ENCODE measurements at places on chromosomes 12 and 14.

GRCh38 chr12:66999141-66999540, 270.0 kb upstream of the CAND1 start:
- DNase-seq: no peak

DNA sequence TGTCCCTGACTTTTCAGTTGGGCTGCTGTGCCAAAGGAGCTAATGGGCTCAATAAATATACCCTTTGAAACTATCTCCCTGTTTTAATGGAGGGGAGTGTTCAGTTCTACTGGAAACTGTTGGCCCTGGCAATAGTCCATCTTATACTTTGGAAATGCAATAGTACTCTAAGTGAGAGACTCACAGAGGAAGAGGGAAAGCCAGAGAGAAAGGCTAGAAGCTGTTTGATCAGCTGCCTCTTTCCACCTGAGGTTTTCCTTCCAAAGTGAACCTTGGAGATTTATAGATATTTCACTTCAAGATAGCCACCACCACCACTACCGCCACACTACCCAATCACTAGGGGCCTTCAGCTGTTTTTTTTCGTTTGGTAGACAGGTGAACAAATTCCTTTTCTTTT, 93.6 kb upstream of the CCDC91 start:
- DNase-seq: no peak

DNA sequence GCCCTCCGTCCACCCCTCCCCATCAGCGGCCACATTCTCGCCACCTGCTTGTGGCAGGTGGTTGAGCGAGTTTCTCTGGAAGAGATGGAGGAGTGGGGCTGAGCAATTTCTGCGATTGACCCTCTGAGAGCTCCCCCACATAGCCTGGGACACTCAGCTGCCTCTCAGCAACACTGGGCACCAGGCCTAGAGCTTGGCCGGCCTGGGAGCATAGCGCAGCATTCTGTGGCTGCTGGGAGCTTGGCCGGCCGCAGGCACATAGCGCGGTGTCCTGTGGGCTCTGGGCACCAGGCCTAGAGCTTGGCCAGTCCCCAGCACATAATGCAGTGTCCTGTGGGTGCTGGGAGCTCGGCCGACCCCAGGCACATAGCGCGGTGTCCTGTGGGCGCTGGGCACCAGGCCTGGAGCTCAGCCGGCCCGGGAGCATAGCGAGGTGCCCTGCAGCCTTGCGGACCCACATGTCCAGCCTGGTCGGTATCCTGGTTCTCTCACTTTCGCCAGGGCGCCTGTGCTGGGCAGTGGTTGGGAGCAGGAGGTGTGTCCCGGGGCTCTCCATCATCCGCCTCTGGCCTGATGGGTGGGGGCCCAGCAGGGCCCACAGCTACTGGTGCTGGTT, 43.8 kb downstream of the LRCOL1 start:
- no peak for DNase-seq

DNA sequence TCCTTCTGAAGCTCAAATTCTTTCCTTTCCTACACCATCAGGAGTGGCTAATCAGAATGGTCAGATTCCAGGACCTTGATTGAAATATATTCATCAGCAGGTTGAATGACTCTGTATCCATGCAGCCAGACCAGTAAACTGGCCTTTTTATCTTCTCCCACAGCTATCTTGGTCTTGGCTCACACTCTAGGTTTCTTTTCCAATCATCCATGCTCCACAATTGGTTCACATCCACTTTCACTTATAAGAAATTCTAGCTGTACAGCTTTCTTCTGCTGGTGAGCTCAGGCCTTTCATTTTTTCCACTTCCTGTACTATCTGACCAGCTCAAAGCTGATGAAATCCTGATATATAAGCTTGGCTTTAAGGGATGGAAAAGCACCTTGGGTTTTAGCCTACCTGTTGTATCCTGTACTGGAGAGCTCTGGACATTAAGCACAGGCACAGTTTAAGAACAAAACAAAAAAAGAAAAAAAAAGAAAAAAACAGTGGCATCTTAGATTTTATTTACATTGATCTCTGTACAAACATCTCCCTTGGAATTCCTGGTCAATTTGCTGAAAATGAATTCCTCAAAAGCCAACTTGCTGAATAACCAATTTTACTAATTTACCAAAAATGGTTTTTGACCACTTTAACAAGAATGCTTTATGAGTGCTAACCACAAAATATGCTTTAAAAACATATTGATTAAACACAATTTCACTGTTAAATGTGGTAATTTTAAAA, 91.6 kb upstream of the PAWR start:
- DNase-seq: no peak

DNA sequence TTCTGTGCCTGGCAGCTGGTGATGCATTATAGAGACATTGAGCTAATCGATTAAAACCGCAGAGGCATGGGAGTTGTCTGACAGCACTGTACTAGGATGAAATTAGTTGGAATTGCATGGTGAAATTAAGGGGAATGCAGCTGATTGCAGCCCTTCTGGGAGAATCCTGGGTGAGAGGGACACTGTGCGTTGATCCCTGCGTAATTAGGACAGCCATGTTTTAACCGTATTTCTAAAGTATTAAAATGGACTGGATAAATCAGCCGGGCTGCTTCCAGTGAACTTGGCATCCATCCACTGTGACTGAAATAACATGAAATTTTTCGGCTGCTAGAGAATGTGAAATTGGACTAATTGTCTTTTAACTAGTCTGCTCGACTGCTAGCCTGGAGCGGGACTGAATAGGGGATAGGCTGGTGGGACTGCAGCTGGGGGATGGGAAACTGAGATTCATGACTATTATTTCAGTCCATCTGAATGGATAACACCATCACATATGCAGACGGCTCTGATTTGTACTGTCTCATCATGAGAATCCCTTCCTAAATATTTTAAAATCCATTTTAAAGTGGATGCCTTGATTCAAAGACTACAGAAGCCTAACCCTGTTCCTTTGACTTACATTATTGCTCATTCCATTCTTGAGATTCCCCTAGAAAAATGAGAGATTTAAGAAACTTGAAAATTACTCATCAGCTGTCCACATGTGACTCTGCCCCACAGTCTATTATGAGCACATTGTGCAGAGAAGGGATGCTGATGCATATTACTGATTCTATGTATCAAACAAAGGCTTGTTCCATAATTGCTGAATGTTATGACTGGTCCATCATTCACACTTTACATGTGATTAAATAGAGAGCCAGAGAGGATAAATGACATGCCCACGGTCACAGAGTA, 343.9 kb downstream of the NPAS3 start:
- no peak for DNase-seq

DNA sequence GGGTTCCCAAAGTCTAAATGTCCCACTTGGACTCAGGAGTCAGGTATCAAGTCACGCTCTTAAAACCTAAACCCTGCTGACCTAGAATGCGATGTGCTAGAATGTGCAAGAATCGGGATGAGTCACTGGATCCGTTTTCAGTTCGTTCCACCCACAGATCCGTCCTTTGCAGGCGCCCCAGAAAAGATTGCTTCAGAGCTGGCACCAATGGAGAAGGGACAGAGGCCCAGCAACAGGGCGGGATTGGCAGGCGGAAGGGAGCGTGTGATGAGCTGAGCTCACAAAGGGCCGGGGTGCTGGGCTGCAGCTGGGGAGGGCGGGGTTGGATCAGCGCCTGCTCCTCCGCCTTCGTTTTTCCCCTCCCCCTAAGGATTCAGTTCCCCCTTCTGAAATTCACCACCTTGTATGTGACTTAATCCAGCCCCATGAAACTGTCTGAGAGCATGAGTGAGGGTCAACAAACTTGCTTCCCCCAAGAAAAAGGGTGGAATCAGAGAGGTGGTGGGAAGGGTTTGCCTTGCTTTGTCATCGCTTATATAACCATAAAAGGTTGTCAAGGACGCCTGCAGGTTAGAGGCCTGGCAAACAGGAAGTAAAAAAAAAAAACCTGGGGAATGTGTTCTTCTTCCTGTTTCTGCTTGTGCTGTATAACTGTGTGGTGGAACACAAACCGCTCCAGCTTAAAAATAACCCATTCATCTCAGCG, 2.8 kb upstream of the UBC start:
- peak; percentile 100 for DNase-seq
